ENCODE measurements at places on chromosomes 1 and 21.

- H3K36me3 ChIP-seq = peaks cover 37% of the 10 kb centered on the region
- DNase-seq = no peak
- no peak overlapping the region for H3K4me3 ChIP-seq
- no peaks in the 10 kb centered on the region for H3K27me3 ChIP-seq
- H3K27ac ChIP-seq = no peak overlapping the region
Observed at GRCh38 chr1:201690528-201690927, 138.4 kb upstream of the IPO9 start.

DNA sequence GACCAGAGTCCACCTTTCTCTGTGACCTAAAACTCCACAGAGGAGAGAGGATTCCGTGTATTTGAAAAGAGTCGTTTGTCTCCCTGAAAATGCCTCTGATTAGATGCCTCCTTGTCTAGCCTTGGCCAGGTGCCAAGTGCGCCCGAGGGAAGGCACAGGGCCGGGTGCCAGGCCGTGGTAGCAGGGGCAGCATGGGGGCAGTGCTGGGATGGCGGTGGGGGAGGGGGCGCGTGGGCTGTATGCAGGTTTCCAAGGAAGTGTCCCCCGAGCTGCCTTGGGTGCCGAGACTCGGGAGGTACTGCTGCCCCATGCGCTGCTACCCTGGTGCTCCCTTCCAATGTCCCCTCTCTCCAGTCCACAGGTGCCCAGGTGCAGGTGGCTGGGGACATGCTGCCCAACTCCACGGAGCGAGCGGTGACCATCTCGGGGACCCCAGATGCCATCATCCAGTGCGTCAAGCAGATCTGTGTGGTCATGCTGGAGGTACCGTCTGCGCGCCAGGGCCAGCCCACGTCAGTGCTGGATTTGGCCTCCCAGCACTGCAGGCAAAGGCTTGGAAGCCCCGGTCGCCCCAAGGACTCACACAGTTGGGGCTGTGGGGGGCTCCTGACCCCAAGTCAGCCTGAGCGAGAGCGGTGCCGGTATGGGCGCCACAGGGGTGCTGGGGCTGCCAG is 70.9 kb upstream of the COL6A1 start:
- peaks cover 30% of the 10 kb centered on the region for H3K4me1 ChIP-seq
- no peak overlapping the region for H3K4me3 ChIP-seq
- H3K36me3 ChIP-seq = no peaks in the 10 kb centered on the region
- DNase-seq = peak; percentile 89
- peak overlapping the region; percentile 39 for H3K27ac ChIP-seq

- no peak for DNase-seq
- H3K36me3 ChIP-seq = no peaks in the 10 kb centered on the region
- no peaks in the 10 kb centered on the region for H3K4me1 ChIP-seq
- no peaks in the 10 kb centered on the region for H3K27me3 ChIP-seq
Observed at GRCh38 chr1:164971921-164972415, 384.5 kb downstream of the LMX1A start.

GRCh38 chr1:19199969-19200604 is 10.0 kb downstream of the UBR4 start:
- no peak overlapping the region for H3K4me3 ChIP-seq
- H3K36me3 ChIP-seq = peaks cover 48% of the 10 kb centered on the region
- H3K27ac ChIP-seq = no peak overlapping the region
- no peaks in the 10 kb centered on the region for H3K27me3 ChIP-seq

DNA sequence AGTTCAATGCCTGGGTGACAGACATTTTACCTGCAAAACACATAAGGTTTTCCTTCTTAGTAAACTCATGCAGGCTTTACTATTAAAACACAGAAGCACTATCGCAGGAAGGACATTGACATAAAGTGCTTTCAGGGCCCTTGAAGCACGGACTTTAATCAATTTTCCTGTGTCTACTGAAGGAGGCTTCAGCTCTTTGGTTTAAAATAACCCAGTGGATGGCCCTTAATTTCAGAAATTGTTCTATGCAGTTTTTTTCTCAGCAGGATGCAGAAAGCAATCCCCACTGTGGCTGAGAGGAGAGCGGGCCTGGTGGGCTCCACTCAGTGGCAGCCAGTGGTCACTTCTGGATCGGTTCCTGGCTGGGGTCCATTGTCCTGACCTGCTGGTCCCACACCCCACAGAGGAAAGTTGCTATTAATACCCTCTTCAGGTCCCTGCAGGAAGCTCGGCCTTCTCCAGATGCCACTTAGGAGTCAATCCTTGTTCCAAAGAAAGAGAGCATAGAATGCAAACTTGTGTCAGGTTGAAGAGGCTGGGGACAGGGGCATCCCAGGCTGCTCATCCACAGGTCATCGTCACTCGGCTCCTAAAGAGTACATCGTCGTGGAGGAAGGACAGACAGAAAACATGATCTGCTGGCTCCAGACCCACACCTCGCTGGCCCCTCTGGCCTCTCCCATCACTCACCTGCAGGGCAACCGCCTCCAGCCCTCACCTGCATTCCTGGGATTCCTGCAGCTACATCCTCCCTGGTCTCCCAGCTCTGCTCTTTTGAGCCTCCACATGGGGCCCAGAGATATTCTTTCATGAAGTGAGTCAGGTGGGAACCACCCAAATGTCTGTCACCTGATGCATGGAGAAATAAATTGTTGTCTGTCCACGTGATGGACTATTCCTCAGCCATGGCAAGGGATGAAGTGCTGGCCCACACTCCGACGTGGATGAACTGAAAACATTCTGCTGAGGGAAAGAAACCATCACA is 153.1 kb downstream of the PSMG1 start:
- no peak for DNase-seq
- peak overlapping the region; percentile 93 for H3K27ac ChIP-seq
- H3K4me1 ChIP-seq = peaks cover 31% of the 10 kb centered on the region
- H3K36me3 ChIP-seq = no peaks in the 10 kb centered on the region
- H3K4me3 ChIP-seq = no peak overlapping the region
- H3K27me3 ChIP-seq = no peaks in the 10 kb centered on the region

DNA sequence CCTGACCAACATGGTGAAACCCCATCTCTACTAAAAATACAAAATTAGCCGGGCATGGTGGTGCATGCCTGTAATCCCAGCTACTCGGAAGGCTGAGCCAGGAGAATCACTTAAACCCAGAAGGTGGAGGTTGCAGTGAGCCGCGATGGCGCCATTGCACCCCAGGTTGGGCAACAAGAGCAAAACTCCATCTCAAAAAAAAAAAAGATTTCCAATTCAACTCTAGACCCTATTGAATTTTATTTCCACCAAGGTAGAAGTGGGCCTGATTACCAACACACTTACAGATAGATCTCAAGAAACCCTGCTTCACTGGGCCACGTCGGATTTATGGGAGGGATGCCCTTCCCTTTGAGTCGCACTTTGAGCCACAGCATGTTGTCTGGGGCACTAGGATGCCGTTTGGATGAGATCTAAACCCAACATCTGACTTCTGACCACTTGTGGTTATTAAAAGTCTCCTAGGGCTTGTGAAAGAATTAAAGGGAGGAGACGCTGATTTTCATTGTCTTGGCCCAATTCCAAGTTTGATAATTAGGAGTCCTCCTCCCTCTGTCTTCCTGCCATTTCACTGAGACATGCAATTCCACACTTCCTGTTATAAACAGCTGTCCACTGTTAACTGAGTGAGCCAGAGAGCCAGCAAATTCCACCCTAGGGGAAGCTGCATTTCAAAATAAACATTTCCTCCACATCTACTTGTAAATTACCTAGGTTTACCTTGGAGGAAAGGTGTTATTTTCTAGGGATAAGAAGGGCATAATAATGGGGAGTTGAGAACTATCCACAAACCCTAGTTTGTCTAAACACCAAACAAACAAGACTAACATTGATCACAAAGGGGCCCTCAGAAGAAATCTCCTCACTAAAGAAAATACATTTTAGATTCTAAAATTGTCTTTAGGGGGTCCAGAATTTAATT is 5.2 kb upstream of the RERE start:
- H3K4me3 ChIP-seq = no peak overlapping the region
- H3K4me1 ChIP-seq = peaks cover 2% of the 10 kb centered on the region
- H3K27me3 ChIP-seq = no peaks in the 10 kb centered on the region
- no peaks in the 10 kb centered on the region for H3K36me3 ChIP-seq
- DNase-seq = peak; percentile 58

DNA sequence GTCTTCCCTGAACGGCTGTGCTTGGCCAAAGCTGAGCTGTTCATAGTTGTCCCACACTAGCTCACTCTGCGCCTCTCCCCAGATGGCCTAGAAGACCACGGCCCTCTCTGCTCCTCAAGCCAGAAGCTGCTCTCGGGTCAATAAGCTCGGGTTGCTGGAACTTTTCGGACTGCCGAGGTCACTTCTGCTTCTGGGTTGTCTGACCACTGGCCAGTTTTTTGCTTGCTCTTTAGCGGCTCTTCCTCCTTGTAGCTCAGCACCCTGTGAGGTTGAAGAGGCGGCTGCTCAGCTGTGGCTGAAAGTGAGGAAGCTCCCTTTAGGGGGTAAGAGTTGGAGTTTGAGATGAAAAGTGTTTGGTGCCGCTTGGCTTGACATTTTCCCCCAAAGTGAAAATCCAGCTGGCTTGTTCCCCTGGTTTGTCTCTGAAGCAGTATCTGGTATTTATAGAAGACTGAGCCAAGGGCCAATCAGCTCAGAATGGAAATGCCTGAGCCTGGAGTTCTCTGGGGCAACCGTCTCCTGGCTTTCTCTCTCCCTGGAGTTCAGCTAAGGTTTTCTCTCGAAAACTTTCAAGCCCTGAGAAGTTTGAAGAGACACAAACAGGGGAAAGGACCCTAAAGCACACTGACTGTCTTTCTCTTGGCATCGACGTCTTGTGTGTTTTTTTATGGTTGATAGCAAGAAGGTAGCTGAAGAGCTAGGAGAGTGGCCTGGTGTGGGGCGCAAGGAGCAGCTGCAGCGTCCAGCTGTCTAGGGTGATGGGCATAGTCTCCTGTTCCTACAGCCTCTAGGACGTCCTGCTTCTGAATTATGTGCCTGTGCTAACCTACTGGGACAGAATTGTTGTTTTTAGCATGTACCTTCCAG is 72.0 kb downstream of the SYT6 start:
- no peak overlapping the region for H3K27ac ChIP-seq
- H3K4me1 ChIP-seq = no peaks in the 10 kb centered on the region
- H3K36me3 ChIP-seq = no peaks in the 10 kb centered on the region
- H3K27me3 ChIP-seq = peaks cover 4% of the 10 kb centered on the region

DNA sequence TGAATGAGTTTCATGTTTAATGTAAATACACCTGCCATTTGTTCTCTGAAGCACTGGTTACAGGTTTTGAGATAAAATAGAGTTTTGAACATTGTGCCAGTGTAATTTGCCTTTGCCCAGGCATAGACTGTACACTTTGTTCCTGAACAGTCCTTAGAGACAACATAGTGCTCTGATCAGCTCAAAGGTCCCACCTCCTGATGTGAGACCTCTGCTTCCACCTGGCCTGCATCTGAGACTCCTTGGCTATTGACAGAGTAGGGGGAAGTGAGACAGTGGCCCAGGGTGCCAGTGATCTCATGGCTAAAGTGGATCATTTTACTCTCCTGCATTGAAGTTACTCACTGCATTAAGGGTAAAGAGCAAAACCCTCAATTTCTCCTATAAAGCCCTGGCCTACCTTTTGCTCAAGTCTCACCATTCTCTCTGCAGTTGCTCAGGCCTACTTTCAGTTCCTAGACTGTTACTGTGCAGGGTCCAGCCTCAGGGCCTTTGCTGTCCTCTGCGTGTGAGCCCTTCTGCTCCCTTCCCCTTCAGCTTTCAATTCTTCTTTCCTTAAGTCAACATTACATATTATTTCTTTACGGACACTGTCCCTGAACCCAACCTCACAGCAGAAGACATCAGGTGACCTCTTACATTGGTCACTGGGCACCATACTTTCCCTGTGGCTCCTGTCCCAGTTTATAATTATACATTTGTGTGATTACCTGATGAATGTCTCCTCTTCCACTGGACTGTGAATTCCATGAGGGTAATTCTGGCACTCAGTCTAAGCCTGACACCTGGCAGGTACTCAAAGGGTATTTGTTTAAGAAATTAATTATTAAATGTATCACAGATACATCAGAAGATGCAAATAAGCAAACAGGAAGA is 142.9 kb downstream of the ROR1 start:
- no peaks in the 10 kb centered on the region for H3K27me3 ChIP-seq
- H3K27ac ChIP-seq = no peak overlapping the region
- H3K4me1 ChIP-seq = peaks cover 38% of the 10 kb centered on the region
- H3K4me3 ChIP-seq = no peak overlapping the region
- no peaks in the 10 kb centered on the region for H3K36me3 ChIP-seq
- no peak for DNase-seq

GRCh38 chr21:30306884-30307283 is 13.2 kb downstream of the KRTAP26-1 start:
- no peaks in the 10 kb centered on the region for H3K36me3 ChIP-seq
- H3K4me3 ChIP-seq = no peak overlapping the region
- peak; percentile 0 for DNase-seq
- no peak overlapping the region for H3K27ac ChIP-seq
- no peaks in the 10 kb centered on the region for H3K4me1 ChIP-seq
- no peaks in the 10 kb centered on the region for H3K27me3 ChIP-seq

DNA sequence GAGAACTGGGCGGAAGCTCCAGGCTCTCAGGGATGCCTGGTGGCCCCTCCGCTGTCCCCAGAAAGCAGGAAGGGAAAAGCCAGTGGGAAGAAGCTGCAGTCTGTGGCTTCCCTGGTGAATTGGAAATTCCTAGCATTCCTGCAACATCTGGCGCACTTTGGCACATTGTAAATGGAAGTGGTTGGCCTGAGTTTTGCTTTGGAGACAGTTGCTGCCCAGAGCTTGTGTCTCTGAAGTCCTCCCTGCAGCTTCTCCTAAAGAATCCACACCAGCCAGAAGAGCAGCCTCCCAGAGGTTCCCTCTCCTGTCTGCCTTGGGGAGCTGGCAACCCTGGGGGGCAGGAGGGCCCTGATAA is 48.2 kb downstream of the ARHGEF10L start:
- peak overlapping the region; percentile 90 for H3K27ac ChIP-seq
- no peaks in the 10 kb centered on the region for H3K36me3 ChIP-seq
- DNase-seq = no peak

DNA sequence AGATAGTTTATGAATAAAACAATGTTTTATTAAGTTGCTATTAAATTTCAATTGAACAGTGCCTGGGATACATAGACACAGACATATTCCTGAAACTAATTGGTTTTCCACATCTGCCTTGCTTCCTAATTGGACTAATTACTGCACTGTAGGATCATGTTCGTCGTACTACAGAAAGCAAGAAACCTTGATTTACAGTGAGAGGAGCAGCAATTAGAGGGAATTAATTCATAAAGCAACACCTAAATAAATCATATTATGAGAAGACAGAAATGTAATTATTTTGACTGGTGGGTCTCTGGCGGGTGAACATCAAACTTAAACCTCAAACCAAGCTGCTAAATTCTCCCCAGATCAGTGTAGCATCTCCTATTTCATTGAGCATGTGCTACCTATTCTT is 124.6 kb upstream of the CAMK1G start:
- H3K4me3 ChIP-seq = no peak overlapping the region
- no peak for DNase-seq
- no peaks in the 10 kb centered on the region for H3K27me3 ChIP-seq

- no peak for DNase-seq
- peaks cover 2% of the 10 kb centered on the region for H3K4me1 ChIP-seq
- no peak overlapping the region for H3K4me3 ChIP-seq
- H3K27me3 ChIP-seq = no peaks in the 10 kb centered on the region
- H3K36me3 ChIP-seq = no peaks in the 10 kb centered on the region
Observed at GRCh38 chr1:64948216-64948615, 18.1 kb downstream of the JAK1 start.

GRCh38 chr1:89708751-89709375 is 75.9 kb downstream of the LRRC8C start:
- H3K27me3 ChIP-seq = no peaks in the 10 kb centered on the region
- peaks cover 6% of the 10 kb centered on the region for H3K4me1 ChIP-seq
- peaks cover 15% of the 10 kb centered on the region for H3K36me3 ChIP-seq
- DNase-seq = no peak
- H3K4me3 ChIP-seq = no peak overlapping the region
